ENCODE measurements at places on chromosomes 11 and 22.

DNA sequence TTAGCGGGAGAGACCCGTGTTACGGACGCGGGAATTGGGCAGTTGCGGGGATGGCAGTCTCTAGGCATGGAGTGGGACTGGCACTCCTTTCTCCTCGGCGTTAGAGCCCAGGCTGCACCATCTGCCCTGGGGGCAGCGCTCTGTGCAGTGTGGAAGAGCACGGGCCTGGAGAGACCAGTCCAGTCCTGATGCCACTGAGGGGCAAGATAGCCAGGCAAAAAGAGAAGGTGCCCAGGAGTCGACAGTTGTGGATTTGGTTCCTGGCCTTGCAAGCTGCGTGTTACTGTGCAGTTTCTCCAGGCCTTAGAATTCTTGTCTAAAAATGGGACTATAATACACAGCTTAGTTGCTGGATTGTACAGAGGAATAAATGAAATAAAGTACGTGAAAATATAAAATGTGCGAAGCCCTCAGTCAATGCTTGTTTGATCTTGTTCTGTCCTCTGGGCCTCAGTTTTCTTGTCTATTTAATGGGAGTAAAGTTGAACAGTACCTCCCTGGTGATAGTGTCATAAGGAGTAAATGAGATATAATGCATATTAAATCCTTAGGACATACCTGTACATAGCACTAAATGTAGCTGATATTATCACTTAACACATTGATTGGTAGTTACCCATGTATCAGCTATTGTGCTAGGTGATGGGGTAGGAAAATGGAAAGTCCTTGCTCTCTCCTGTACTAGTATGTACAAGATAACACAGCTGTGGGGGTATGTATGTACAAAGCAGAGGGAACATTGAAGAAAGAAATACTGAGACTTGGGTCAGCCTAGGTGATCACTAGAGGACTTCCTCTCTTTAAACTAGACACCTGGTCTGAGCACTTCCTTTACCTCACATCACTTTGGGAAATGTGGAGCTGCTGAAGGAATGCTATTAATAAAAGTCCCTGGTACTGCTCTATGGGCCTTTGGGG lies 1.2 kb downstream of the ATXN10 start:
- DNase-seq: no peak

DNA sequence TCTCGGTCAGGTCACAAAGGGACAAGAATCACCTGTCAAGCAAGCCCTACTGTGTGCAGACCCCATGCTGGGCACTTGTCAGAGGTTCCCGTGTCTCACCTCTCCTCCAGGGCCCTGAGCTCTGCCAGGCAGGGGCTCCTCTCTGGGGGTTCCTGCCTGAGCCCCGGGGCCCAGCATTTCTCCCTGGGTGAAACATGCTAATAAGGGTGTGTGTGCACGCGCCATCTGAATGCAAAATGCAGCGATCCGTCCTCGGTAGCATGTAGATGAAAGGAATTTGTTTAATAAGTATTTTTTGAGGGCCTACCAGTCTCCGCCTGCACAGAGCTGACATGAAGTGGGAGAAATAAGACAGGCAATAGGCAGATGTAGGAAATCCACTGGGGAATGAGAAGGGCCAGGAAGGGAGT lies 5.8 kb downstream of the ELFN2 start:
- no peak for DNase-seq

GRCh38 chr22:17910561-17911311 lies 113.6 kb downstream of the MICAL3 start:
- peak; percentile 88 for DNase-seq

- peak; percentile 34 for DNase-seq
Observed at GRCh38 chr22:42080287-42080686, 787 bp downstream of the SMDT1 start.

DNA sequence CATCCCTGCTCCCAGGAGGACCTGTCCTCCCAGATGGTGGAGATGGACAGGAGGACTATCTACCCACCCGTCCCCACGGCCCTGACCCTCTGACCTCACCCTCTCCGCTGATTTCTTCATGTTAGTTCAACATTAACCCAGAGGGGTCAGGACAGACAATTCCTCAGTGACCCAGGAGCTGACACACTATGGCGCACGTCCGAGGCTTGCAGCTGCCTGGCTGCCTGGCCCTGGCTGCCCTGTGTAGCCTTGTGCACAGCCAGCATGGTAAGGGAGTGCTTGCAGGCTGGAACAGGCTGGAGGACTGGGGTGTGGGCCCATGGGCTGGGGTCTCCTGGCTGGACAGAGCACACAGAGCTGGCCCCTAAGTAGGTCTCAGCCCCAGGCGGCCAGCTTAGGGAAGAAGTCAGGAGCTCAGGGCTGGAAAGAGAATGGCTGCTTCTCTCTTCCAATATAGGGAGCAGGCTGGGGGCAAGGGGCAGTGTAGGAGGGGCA lies at the start of gene F2:
TSS of gene F2 (plus strand) at position 166 of the 495 bp plus-strand sequence. CDS start at position 189, 23 bp downstream.
- no peak for DNase-seq

DNA sequence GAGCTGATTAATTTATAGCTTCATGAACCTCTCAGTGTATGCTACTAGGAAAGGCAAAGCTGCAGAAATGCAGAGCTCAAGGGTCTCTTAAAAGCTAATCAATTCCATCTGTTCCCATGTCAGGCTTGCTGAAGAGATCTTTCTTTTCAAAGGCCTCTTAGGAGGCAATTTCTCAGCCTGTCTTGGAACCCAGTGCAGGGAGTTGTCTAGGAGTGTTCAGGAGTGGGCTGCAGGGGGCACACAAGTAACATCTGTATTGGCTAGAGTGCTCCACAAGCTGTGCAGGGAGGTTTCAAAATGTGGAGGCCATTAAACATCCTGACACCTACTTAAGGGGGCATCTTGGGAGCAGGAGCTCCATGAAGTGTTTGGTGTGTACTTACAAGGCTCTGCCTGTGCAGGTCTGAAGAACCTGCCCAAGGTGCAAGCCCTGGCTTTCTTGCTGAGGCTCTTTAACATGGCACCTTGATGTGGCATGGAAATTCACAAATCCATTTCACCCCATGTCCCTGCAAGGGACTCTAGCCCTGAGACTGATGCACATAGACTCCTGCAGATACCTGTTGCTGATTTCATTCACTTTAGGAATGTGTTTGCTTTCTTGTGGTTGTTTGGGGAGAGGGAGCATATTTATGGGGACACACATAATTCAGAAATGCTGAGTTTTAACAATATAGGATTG lies 134.7 kb downstream of the ME3 start:
- DNase-seq: no peak

DNA sequence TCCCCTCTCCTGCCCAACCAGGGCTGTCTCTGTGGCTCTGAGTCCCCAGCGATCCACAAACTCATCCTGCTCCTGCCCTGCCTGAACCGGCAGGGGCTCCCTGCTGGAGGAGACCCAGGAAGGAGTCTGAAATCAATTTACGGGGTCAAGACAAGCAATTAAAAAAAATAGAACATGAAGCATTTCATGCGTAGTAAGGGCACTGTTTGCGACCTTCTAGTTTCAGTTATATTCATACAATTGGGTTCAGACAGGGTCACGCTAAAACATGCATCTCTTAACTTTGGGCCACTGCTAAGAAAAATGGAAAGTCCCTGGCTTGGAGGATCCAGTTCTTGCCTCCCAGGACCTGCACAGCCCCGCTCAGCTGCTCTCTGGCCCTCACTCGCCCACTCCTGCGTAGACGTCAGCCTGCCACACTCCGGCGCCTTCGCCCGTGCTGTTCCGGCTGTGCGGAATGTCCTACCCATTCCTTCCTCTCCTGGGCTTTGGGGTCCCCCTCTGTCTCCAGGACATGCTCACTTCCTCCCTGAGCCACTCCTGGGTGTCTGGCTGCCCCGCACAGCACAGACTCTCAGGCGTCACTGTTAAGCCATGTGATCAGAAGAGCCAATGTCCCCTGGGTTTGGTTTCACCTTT lies 12.8 kb downstream of the NFAM1 start:
- no peak for DNase-seq

DNA sequence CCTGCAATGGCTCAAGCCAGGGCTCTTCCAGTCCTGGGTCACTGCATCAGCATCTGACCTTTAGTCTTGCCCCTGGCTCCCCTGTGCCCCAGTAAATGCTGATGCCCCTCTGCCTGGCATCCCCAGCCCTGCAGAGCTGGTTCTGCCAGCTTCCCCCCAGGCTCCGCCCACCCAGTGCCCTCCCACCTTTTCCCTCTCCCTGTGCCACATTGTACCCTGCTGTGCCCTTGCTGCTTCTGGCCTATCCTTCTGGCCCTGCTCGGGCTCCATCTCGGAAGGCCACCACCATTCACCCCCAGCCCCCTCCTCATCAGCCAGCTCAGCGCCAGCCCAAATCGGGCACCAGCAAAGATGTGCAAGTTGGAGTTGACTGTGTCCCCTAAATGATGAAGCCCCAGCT lies 7.4 kb downstream of the CAPN5 start:
- no peak for DNase-seq

DNA sequence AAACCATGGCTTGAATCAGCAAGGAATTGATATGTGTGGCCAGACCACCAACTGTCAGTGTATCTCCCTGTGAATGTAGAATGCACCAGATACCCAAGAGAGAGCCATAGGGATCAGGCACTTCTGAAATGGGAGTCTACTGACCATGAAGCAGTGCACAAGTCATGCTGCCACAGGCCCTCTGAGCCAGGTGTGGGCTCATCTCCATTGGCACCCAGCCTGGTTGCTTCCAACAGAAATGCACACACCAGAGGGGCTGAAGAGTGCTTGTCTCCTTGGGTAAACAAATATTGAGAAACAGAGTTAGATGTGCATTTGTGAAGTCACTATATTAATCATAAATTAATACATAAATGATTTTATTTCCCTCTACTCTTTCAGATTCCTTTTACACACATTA lies 28.4 kb upstream of the PANX1 start:
- DNase-seq: no peak

DNA sequence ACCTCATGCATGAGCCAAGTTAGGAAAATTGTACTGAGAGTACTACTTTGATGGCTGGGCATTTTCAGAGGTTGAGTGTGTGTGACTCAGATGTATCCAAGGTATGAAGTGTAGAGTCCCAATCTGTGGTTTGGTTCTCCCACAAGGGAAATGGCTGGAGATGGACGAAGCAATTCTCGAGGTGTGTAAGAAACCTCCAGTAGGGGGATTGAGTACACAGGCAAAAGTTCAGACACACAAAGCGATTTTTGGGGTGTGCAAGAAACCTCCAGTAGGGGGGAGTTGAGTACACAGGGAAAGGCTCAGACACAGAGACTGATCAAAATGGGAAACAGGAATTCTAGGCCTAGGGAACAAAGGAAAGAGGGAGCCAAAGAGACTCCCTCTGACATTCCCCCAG lies 1536.3 kb downstream of the FAM181B start:
- DNase-seq: no peak

DNA sequence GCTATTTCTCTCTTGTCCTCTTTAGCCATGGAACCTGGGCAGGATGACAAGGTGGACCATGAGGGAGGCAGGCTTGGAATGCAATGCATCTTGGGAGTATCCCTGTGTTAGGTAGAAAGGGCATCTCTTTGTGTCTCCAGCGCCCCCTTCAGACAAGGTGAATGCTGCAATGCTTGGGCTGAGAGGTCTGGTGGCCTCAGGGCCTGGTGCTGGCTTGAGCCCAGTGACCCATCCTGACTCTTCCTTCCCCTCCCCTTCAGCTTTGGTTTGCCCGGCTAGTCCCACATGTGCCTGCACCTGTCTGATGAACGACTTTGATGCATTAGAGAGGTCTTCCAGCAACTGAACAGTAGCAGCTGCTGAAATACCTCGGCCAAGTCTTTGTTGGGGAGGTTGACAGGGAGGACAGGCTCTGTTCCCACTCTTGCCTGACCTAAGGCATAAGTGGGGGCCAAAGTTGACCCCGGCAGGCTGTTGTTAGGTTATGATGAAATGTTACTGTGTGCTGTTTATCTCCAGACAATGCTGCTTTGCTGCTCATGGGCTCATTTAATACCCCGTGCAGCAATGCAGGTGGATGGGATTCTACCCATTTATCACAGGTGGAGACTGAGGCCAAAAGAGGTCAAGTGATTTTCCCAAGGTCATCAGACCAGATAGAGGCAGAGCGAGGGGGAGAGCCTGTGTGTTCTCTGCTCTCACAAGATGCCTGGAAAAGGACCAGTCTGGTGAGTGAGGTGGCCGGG lies 22.5 kb downstream of the MYO18B start:
- DNase-seq: no peak

GRCh38 chr11:16326679-16327297 lies 29.6 kb downstream of the SOX6 start:
- DNase-seq: peak; percentile 2

DNA sequence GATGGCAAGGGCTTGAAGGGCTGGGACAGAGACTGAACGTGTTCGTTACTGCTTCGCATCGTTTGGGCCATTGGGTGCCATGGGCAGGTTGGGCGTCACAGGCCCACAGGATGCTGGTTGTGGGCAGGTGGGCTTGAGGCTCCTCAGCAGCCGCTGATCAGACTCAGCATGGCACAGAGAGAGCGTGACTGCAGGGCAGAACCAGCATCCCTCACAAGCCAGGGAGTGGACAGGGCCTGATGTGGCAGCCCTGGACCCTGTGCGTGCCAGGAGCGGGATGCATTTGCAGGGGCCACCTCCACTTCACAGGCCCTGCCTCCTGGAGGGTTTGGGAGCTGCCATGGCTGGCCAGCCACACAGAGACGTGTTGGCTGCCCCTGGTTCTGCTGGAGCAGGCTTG lies 1228.3 kb downstream of the BRD1 start:
- DNase-seq: no peak

- no peak for DNase-seq
Observed at GRCh38 chr11:107908211-107908610, 20.0 kb upstream of the RAB39A start.

DNA sequence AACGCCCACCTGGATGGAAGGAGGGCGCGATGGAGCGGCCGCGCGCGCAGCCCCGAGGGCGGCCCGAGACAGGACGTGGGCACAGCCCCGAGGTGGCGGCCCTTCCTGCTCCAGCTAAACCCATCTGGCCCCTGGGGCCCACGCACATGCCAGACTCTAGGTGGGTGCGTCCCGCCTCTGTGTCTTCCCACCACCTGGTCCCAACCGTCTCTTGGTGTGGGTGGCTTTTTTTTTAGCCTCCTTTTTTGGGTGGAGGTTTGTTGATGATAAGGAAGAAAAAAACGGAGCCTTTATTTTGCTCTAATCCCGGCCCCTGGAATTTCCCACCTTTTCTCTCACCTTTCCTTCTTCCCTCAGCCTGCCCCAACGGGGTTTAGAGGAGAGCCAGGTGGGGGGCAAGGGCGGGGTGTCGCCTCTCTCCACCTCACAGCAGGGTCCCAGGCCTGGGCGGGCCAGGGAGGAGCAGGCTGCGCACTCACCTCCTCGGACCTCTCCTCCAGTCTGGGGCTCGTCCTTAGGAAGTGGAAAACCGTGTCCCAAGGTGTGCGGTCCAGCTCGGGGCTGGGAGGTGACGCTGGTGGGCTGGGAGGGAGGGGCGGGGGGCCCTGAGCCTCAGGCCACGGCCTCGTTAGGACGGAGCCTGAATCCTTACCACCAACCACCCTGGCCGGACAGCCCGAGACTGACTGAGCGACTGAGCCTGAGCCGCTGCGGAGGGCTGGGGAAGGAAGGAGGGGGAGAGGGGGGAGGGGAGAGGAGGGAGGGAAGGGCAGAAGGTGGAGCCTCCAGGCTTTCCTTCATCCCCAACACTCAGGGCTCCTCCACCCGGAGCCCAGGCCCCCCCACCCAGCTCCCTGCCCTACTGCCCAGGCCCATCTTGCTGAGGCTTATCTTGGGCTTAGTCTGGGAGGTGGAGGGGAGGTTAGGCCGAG lies at the start of gene SOX10:
TSS of gene SOX10 (minus strand) at position 696 of the 932 bp plus-strand sequence. CDS start 771 bp downstream, outside the sequence.
- DNase-seq: no peak

- DNase-seq: no peak
Observed at GRCh38 chr22:46913351-46913750, 150.9 kb downstream of the TBC1D22A start.

GRCh38 chr11:122677256-122677655 lies 21.7 kb downstream of the UBASH3B start:
- no peak for DNase-seq

- DNase-seq: no peak
Observed at GRCh38 chr11:91730057-91730456, 494.6 kb upstream of the FAT3 start.

Data from AG08396 (cell line).